ENCODE measurements at places on chromosomes 16 and 17. TPM values are rescaled to one million over a fixed set of nuclear protein-coding genes. Genes with fewer than 3 reads are reported as not detected.

GLP2R gene
- total RNA-seq = not detected

DNA sequence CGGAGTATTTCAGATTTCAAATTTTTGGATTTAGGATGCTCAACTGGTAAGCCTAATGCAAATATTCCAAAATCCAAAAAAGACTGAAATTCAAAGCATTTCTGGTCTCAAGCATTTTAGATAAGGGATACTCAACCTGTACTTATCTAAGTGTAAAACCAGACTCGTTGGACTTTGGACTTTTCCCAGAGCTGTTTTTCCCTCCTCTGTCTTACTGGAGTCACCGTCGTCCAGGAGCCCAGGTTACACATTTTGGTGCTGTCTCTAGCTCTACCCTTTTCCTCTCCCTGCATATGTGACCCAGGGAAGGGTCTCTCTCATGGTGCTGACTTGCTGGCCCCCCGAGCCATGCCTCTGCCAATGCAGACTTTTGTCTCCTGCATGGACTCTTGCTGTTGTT lies 46.0 kb upstream of the MMP2 start:
- no peak for DNase-seq

KAT2A gene
- 73.3 TPM for total RNA-seq

- no peak for DNase-seq
Measured at GRCh38 chr17:44952946-44953475, 5.4 kb upstream of the KIF18B start.
